ENCODE measurements at places on chromosomes 6 and 20.

- DNase-seq: no peak
Observed at GRCh38 chr6:109305028-109305427, 77.2 kb downstream of the CD164 start.

- DNase-seq: no peak
Observed at GRCh38 chr6:33731751-33732282, 14.9 kb downstream of the IP6K3 start.

- DNase-seq: no peak
Observed at GRCh38 chr20:33910529-33911327, 83.0 kb upstream of the RALY start.

- DNase-seq: no peak
Observed at GRCh38 chr6:31510007-31510406, 12.1 kb downstream of the MICB start.

GRCh38 chr6:158018851-158019361 lies 37.2 kb downstream of the SYNJ2 start:
- DNase-seq: peak; percentile 37

GRCh38 chr6:142378138-142378875 lies 76.5 kb downstream of the ADGRG6 start:
- no peak for DNase-seq

- DNase-seq: no peak
Observed at GRCh38 chr6:89975991-89976693, 81.9 kb downstream of the GJA10 start.

DNA sequence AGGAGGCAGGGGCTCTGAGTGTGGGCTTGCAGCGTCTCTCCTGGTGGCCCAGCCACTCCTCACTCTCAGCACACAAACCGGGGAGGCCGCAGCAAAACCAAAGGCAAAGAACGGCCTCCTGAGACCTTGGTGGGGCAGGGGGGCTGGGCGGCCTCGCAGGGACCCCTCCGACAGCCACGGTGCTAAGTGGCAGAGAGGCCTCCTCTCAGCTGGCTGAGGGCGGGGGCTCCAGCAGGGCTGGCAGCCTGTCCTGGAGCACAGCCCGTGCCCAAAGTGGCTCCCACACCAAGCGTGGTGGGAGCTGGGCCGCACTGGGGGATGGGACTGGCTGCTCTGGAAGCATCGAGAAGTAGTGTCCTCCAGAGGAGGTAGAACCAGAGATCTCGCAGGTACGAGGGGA lies 334.4 kb downstream of the QKI start:
- no peak for DNase-seq

DNA sequence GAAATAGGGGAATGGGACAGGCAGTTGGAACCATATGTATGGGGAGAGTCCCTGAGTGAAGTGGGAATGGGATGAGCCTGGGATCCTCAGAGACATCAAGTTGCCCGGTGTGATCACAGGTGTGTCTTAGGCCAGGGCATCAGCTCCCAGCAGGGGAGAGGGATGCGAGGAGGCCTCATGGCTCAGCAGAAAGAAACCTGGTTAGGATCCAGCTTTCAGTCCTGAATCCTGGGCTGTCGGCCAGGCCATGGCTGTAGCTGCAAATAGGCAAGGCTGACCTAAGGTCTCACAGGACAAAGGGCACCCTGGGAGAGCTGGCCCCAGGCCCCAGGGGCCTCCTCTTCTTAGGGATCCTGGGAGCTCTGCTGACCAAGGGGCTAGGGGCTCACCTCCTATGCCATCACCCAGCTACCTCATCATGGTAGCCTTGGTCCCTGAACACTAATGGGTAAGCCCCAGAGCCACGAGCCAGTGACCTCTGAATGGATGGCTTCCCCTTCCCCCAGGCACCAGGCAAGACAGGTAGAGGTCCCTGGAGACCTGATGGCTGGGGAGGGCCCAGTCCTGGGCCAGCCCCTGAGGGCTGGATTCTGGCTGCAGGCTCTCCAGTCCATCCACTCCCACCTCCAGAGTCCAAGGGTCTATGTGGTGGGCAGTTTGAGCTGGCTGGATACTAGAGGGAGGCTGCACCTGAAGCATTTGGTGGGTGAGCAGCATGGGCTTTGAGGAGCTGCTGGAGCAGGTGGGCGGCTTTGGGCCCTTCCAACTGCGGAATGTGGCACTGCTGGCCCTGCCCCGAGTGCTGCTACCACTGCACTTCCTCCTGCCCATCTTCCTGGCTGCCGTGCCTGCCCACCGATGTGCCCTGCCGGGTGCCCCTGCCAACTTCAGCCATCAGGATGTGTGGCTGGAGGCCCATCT lies at the start of gene SLC22A7:
SLC22A7 (plus strand) TSS at position 617 of the 921 bp plus-strand sequence; CDS start at position 716, 99 bp downstream.
- peak; percentile 34 for DNase-seq

DNA sequence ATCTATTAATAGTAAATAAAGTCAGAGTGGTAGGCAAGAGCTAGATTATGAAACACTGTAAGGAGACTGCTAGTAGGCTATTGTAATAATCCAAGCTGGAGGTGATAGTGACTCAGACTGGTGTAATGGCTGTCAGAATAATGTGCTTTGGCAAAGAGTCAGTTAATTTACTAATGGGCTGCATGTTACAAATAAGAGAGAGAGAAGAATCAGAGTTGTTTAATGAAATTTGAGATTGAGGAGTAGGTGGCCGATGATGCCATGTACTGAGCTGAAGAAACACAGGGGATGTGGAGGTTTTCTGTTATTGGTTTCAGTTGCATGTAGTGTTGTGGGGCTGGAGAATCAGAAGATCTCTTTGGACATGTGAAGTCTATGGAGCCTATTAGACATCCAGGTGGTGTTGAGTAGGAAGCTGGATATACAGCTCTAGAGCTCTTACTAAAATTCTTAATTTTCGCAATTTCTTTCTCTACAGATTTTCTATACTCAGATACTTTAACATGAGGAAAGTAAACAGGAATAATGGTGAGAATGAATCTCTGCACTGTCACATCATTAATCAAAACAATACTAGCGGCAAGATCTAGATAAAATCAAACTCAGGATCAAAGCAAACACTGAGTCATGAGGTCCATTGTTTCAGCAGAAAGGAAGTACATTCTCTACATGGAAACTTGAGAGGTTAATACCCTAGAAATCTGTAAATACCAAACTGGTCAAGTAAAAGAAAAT lies 167.7 kb downstream of the SIM1 start:
- no peak for DNase-seq

DNA sequence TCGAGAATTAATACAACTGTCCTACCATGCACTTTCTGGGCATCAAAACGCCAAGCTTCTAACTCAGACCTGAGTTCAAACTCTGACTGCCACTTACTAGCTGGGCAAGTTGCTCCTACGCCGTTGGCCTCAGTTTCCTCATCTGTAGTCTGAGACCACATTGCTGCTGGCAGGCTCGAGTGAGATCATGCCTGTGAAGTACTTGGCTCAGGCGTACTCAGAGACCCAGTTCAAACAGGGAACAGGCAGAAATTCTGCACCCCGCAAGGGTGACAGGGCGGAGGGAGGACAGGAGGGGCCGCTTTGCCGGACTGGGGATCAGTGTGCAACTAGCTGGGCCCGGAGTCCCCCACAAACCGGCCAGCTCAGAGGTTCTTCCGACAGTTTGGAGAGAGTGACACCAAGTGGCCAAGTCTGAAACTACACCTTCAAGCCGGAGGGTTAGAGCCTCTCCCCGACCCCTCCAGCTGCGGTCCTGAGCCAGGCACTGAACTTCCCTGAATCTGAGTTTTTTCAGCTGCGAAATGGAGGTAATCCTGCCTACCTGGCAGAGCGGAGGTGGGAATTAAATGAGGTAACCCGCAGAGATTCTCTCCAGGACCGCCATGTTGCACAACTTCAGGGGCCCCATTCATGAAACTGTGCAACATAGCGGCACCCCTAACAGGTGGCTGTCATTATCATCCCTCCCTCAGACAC lies 46.0 kb upstream of the PTPN1 start:
- DNase-seq: peak; percentile 72

- no peak for DNase-seq
Observed at GRCh38 chr6:35244551-35244950, 15.0 kb upstream of the ZNF76 start.

- DNase-seq: no peak
Observed at GRCh38 chr6:5004373-5005037, 668 bp upstream of the RPP40 start.

GRCh38 chr20:50289581-50289980 lies 99.0 kb downstream of the CEBPB start:
- no peak for DNase-seq

- no peak for DNase-seq
Observed at GRCh38 chr6:166950443-166950821, 5.9 kb downstream of the RNASET2 start.

DNA sequence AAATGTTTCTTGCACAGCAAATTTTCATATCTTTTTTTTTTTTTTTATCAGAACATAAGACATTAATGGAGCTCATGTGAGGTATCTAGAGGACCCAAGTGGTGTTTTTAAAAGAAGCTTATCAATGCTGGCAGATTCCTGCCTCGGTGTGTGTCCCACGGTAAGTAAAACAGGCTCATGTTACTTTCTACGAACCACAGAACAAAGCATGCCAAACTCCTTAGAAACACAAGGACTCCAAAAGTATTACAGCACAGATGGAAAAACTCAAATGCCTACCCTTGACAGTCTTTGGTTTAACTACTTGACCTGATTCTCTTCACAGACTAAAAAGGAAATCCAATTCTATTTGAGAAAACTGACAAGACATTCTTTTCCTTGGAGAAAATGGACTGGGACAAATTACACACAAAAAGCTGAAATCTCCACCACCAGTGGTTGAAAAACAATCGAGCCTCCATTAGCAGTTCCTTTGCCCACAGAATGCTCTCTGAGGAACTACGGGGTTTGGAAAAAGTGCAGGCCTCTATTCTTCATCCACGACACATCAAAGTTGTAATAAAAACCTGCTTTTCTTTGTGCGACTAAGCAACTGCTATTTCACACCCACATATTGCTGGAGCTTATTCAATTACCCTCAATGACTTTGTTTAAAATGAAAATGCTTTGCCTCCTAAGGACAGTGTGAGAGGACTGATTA lies 5.4 kb downstream of the METTL24 start:
- no peak for DNase-seq

DNA sequence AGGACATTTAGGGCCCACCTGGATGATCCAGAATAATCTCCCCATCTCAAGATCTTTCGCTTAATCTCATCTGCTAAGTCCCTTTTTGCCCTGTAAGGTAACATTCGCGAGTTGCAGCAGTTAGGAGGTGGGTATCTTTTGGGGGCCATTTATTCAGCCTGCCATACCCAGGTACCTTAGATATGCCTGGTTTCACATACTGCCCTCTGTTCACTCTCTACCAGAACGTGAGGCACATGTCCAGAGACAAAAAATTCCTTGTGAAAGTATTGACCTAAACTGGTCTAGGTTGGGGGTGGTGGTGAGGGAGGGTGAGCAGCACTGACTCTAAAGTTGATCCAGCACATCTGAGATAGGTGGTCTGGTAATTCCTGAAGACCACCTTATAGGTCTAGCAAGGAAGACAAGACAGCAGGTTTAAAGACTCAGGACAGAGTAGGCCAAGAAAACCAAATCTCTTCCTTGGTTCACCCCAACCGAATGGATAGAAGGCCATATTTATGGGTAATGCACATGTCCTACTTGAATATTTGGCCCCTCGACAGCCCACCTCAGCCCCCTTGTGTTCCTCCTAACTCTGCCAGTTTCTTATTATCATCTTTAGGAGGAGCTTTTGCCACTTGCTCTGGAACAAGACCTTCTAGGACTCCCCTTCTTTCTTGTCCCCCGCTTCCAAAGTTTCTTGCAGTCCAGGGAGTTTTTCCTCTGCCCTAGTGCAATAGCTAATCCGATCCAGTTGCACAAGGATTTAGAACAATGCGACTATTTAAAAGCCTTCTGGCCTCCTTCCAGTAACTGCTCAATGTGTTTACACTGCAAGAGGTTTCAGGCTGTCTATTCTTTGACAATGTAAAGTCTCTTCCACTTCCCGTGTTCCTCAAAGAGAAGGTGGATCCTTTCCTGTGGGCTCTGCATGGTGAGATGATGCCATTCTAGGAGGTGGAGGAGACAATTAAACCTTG lies 213.0 kb upstream of the LAMP5 start:
- DNase-seq: no peak

DNA sequence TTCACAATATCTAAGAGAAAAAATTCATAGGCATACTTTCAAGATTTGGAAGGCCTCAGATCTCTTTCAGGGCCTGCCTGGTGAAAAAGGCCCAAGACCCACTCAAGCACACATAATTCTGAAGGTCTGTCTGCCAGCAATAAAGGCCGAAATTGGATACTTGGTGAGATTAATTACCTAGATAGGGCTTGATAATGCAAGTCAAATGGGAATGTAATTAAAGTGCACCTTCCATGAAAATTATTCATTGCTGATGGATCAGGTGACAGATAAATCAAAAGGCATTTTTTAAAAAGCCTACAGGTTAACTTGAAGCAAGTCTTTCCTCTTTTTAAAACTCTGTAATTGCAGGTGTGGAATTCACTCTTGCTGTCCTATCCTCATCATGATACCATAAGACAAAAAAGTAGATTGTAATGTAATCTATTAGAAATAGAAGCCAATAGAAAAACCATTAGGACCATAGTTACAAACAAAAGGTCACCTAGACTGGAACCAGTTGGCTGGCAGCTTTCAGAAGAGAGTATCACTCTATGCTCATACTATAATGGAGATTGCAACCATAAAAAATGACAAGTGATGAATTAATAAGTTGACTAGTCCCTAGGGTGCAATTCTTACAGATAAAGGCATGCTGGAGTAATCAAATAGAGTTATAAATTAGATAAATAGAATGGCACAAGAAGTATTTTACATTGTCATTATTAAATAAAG lies 77.3 kb downstream of the EPHA7 start:
- DNase-seq: no peak

- DNase-seq: no peak
Observed at GRCh38 chr6:44453146-44453545, 65.6 kb downstream of the CDC5L start.

DNA sequence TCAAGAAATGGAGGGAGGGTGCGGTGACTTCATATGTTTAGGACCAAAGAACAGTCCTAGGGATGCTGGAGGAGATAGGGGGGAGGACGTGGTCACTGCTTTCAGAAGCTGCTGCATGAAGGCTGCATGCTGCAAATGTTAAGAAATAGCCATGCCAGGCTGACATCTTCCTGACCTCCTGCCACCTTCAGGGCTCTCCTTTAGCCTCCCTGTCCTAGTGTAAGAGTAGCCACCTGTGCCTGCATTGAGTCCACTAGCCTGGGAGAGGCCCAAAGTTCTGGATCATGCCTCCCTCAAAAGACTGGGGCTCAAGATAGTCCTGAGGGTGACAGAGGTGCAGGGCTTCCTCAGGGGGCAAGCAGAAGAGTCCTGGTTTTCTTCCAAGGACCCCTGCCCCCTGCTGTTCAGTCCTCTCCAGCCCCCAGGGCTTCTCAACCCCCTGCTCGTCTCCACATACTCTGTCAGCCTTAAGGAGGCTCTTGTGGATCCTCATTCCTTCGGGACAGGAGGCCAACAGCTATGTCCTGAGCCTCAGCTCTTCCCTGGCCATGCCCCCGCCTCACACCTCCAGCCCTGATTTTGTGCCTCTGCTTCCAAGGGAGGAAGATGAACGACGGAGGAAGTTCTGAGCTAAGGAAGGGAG lies 96.3 kb downstream of the MRPL14 start:
- DNase-seq: peak; percentile 17

GRCh38 chr6:118894425-118895260 lies 691 bp downstream of the ASF1A start:
- DNase-seq: peak; percentile 87
